ENCODE measurements at places on chromosomes 2 and 18. TPM values are rescaled to one million over a fixed set of nuclear protein-coding genes. Genes with fewer than 3 reads are reported as not detected.
A peak's percentile ranks its signal among the peaks of the same experiment; 100 is the strongest.

DNA sequence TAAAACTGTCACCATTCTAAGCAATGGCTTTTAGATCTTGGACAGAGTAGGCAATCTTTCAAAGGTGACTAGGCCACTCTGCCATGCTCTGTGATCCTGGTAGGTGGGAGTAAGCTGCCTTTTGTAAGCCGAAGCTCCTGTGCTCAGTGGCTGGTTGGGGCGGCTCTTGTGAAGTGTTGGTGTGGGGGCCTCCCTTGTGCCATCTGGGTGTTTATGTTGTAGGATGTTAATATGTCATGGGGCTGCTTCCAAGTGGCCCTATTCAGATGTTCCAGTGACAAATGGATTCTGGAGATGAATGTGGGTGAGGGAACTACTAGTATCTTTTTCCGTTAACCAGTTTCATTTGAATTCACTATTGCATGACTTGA, 116.8 kb upstream of the SPRED2 start:
- DNase-seq = no peak

DNA sequence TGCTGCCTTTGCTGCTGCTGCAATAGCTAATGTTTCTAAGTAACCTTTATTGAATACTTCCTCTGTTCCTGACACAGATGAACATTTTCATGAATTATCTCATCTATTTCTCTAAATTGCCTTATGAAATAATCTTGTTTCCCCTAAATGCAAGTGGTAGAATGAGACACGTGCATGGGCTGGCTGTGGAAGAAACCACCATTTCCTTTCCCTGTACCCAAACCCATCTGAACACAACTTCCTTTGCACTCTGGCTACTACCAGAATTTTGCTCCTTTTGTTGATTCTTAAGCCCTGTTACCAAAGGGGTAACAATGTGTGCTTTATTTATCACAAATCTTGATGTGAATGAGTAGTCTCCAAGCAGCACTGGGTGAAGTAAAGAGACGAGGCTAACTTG, 29.2 kb downstream of the AKAIN1 start:
- no peak for DNase-seq

DNA sequence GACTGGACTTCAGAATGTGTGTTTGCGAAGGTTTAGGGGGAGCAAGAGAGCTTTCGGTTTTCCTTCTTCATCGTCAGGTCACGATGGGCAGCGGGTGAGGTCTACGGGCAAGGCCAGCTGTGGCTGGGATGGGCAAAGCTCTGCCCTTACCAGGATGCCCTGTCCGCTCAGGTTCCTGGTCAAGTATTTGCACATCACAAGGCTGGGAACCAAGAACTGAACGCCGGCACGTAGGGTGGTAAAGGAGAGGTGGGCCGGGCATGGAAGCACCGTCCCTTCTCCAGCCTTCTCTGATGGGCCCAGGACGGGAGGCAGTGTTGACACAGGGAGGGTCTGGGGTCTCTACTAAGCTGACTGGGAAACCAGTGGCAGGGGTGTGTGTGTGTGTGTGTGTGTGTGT, 50.5 kb upstream of the UBE2F start:
- DNase-seq = no peak

GRCh38 chr18:33653231-33653630, 75.2 kb downstream of the ASXL3 start:
- DNase-seq = no peak

DNA sequence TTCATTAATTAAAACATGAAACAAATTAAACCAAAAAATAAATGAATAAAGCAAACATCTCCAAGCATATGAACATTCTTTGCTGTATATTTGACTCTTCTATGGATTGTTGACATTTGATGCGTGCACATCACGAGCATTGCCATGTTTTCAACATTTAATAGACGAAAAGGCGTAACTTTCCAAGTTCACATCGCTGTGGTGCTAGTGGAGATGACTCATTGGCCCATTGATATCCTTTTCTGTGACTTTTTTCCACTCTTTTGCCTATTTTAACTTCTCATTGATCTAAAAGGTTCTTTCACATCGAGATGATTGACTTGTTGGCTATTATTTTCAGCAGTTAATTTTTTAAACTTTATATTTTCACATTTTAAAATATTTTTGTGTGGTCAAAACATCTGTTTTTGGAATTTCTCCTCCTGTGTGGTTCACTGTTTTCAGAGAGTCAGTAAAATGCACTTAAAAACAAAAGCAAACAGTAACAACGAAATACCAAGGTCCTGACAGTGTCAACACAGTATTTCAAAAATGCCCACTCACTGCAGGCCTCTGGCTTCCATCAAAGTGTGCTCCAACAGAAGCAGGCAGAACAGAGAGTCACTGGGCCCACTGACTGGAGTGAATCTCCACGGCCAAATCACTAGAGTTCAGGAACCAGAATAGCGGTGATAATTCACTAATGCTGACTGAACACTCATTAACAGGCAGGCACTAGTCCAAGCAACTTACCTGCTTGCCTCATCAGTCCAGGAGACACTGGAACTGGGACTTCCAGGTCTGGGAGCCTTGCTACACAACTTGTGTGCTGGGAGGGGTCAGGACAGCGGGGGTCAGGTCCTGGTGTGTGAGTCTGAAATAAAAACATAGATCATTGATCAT, 372.2 kb upstream of the SMIM21 start:
- no peak for DNase-seq

GRCh38 chr2:133506996-133507395, 61.3 kb downstream of the NCKAP5 start:
- no peak for DNase-seq

DNA sequence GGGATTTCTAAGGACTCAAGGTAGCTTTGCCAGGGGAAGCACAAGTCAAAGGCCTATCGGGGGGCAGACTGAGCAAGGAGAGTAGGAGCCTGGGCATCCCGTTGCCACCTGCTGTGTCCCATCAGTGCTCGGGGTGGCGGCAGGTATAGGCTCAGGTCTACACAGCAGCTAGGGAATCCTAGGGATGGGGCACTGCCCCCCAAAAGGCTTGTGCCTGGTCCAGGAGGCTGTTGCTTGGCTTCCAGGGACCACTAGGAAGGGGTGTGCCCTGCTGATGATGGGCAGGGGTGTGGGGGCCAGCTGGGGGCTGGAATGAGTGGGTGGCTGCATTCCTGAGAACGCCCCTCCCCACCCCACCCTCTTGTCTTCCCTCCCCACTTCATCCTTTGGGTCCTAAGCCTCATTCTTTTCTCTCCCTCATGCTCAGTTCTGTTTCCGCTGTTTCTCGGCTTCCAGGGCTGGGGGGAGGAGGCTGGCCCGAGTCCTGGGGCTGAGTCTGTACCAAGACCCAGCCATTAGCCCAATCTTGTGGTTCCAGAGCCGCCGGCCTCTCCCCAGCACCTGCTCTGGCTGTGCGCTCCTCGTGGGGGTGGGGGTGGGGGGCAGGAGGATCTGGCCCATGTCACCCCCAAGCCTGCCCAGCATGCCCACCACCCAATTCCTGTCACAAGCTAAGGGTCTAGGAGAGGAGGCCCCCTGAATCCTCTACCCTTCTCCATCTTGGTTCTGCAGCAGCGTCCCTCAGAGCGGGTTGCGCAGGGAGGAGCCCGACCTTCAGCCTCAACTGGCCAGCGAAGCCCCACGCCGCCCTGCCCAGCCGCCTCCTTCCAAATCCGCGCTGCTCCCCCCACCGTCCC, 12.8 kb downstream of the SPEG start:
- no peak for DNase-seq

- no peak for DNase-seq
Observed at GRCh38 chr2:207045531-207045930, 106.2 kb downstream of the CPO start.

DNA sequence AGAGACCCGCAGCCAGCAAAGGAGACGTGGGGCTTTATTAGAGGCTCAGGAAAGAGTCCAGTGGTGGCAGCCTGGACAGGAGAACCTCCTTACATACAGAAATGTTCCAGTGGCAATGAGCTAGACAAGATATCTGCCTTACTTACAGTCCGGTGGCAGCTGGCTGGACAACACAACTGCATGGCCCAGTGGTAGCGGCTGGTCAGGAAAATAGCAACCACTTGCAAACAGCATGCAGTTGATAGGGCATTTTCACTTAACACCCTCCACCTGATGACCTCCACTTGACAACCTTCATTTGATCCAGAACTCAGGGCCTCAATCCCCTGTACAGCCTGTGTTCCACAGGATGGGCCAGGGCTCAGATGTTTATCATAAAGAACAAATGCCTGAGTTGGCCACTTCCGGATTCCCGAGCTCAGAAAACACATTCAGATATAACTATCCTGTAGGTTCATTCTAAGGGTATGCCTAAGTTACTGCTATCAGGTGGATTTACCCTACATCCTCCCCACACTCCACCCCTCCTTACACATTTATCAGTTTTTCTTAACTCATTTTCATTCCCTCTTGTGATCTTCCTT, 63.3 kb upstream of the ITPRID2 start:
- no peak for DNase-seq

- no peak for DNase-seq
Observed at GRCh38 chr2:167733747-167734146, 513.6 kb downstream of the STK39 start.

GRCh38 chr2:49770919-49771318, 616.6 kb upstream of the FSHR start:
- DNase-seq = peak; percentile 56

- DNase-seq = no peak
Observed at GRCh38 chr2:218894151-218894879, 13.7 kb downstream of the WNT10A start.

DNA sequence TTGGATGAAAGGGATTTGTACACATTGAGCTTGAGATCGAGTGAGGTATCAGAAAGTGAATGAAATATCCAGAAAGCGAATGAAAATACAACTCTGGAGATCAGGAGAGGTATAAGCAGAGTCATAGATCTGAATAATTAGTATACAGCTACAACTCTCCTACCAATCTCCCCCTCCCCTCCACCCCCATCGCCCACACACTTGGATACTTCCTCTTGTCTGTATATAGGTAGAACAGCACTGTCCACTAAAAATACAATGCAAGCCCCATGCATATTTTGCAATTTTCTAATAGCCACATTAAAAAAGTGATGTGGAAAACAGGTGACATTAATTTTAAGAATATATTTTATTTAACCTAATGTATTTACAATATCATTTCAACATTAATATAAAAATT, 23.7 kb upstream of the WIPF1 start:
- DNase-seq = no peak

DNA sequence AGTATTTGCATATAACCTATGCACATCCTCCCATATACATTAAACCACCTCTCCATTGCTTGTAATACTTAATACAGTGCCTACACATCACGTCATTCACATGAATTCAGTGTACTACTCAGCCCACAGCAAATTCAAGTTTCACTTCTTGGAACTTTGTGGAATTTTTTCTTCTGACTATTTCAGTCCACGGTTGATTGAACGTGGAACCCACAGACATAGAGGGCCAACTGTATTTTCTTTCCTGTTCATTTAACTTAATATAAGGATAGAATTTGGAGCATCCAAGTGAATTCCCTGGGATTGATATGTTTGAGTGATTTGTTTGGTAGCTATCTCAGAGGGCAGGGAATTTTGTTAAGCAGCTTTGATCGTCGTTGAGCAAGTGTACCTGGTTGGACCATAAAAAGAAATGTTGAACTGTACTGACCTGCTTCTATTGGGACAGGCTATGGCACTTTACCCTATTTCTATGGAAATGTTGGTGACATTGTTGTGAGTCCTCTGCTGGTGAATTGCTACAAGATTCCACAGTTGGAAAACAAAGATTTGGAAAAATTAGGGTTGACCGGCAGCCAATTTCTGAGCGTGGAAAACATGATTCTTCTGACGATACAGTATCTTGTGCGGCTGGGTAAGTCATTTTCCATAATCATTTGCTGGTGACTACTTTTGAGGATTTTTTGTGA, 156.6 kb downstream of the ESCO1 start:
- no peak for DNase-seq

GRCh38 chr2:85273738-85274731, 53.8 kb downstream of the TGOLN2 start:
- DNase-seq = no peak

DNA sequence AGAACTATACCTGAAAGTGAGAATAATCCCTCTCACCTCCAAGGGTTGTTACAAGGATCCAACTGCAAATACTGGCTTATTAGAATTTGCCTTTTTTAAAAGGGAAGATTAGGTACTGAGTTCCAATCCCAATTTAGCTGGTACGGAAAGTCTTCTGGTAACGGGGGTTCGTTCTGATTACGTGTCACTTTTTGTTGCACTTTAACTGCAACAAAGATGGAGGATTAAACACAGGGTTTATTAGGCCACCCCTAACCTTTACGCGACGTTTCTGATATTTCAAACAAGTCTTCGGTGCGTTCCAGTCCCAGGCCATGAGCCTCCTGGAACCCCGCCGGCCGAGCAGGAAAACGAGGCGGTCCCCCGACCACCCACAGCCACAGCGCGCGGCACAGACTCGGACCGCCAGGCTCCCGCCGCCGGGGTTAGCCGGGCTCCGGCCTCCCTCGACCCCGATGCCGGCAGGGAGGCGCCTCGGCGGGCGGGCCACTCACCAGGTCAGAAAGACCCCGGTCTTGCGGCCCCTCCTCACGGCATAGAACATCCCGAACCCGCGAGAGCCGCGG, 411 bp downstream of the RNASEH1 start:
- no peak for DNase-seq

DNA sequence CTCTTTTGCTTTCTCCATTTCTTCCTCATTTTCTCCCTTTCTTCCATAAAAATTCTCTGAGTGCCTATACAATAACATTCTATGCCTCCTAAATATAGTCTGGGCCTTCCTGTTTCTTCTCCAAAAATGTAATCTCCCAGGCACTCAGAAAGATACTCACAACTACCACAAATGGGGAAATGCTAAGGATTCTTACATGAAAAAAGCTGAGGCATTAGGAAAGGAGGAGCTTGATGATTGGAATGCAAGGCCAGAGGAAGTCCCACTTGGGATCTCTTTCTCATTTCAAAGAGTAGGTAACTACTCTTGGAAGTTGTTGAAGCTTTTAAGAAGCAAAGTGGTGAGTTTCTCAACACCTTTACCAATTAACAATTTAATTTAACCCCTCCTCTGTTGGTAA, 3.4 kb downstream of the VSNL1 start:
- DNase-seq = no peak

GRCh38 chr2:47226132-47226922, 71.2 kb upstream of the STPG4 start:
- no peak for DNase-seq

DNA sequence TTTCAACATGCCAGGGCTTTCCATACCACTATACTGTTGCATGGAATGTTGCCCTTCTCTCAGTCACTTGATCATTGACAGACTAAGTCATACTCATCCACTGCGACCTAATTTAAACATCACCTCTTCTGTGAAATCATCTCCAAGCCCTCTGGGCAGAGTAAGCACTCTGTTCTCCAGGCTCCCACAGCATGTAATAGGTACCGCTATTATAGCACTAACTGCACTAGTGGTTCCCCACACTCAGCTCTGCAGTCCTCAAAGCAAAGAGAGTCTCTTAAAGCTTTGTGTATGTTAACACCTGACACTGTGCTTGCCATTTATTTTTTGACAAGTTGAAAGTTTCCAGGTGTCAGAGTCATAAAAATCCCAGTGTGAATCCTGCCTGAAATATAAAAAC, 947.2 kb downstream of the ERBB4 start:
- no peak for DNase-seq

GRCh38 chr2:218168635-218169462, 2.1 kb upstream of the CXCR1 start:
- peak; percentile 92 for DNase-seq

- DNase-seq = no peak
Observed at GRCh38 chr2:85736456-85737355, 17.1 kb upstream of the ATOH8 start.

Gene MC5R
- total RNA-seq = 0.31 TPM

Gene MIB1
- total RNA-seq = 60.3 TPM

Gene NR4A2
- total RNA-seq = 1.4 TPM

Gene CTLA4
- not detected for total RNA-seq

Gene SLC40A1
- total RNA-seq = not detected

Gene WNT6
- total RNA-seq = not detected

Gene LRP1B
- total RNA-seq = not detected

Data from H1 (cell line).